ENCODE measurements at places on chromosomes 5 and 9.

DNA sequence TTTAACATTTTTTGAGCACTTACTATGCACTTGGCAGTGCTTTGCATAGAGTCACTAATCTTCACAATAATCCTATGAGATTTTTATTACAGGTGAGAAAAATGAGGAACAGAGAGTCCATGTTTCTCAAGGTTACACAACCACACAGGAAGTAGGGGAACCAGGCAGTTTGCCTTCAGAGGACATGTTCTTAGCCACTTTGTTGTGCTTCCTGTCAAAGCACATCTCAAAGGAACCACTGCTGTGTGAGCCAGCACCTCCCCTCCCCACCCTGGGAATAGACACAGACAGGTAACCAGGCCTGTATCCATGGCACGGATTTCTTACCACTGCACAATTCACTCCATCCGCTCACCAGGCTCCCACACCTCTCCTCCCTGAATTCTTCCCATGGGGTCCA lies 6.3 kb upstream of the DNAJB5 start:
- no peak for DNase-seq

GRCh38 chr5:157516006-157516405 lies 56.0 kb downstream of the NIPAL4 start:
- DNase-seq, result no peak

DNA sequence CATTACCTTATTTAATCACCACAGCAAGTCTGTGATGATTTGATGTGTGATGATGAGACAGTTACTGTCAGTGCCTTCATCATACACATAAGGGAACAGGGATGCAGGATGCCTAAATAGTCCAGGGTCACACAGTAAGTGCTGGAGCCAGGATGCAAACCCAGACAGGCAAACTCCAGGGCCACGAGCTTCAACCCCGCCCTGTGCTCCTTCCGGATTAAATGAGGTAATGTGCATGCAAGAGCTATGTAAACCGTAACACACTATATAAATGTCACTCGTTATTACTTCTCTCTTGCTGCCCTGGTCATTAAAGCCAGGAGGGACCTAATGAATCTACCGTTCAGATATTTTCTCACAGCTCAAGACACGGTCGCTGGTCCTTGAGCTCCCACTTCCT lies 12.8 kb downstream of the SMIM23 start:
- no peak for DNase-seq

GRCh38 chr5:59007460-59008063 lies 424.7 kb downstream of the RAB3C start:
- DNase-seq, result no peak

GRCh38 chr9:3256571-3257330 lies 269.1 kb downstream of the RFX3 start:
- no peak for DNase-seq

GRCh38 chr9:119273325-119273904 lies 95.8 kb downstream of the BRINP1 start:
- DNase-seq, result no peak

DNA sequence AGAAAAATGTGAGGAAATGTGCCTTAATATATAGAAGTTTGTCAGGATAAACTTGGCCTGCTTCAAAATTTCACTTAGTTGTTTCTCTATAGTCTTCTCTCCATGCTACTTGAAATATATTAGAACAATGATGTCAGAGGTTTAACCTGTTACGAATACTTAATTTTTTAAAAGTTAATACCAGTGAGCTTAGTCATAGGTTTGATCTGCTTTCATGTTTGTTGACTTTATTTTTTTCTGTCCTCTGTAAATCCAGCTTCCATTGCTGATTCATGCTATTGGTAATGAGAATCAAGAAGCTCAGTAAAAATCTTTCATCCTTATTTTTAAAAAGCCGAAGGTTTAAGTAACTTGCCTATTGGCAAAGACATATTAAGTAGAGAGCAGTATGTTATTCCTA lies 27.9 kb downstream of the BDP1 start:
- no peak for DNase-seq

DNA sequence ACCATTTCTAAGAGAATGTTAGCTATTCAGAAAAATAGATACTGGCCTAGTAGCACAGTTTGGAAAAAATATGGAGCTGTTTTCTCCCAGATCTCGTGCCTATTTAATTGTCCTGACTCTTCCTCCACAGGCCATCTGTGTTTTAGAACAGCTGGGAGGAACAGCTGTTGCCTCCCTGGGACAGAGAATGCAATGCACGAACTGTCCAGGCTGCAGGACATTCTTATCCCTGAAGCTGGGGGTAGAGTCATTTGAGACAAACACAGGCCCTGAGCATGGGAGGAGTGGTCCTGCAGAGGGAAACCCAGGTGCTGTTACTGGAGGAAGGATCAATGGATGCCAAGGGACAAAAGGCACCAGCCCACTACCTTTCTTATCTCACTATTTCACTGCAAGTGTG lies 20.9 kb upstream of the SPARC start:
- DNase-seq, result no peak

DNA sequence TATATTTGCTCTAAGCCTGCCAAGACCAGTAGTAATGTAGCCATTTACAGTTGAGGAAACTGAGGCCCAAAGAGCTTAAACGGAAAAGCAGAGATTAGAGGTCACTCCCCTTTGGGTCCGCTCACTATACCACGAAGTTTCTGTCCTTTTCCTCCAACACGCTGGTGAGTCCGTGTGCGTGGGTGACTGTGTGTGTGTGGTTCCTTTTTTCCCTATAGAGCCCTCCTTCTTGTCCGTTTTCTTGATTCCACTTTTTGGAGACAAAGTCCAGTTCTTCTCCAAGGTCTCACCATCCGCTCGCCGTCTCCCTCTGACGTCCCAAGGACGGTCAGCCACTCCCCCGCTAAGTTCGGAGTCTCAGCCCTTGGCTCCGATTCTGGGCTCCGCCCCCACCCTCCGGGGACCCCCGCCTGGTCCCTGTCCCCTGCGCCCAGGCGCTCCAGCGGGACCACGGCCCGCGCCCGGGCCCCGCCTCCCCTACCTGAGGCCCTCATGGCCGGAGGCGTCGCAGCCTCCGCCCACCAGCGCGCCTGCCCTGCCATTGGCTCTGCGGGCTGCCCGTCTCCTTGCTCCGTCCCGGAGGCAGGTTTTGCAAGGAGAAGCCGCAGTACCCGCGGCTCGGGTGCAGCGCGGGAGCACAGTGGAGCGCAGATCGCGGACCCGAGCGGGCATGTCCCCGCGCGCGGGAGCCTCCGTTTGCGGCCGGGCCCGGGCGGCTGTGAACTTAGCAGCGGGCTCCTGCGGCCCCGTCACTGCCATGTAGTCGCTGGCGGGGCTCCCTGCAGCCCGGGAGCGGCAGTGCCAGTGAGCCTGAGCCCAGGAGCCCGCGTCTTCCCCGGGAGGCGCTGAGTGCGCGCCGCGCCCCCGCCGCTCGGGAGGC lies at the start of gene MAST4:
Gene MAST4 (plus strand): TSS at position 638 of the 880 bp plus-strand sequence. CDS start 263 bp downstream, outside the sequence.
- DNase-seq, result peak; percentile 3

- no peak for DNase-seq
These were observed 244.3 kb downstream of the CSNK1G3 start for GRCh38 chr5:123756318-123756665.

GRCh38 chr5:31720004-31720403 lies 81.1 kb downstream of the PDZD2 start:
- no peak for DNase-seq

- no peak for DNase-seq
These were observed 402.9 kb downstream of the CYLC2 start for GRCh38 chr9:103397868-103398600.
